ENCODE measurements at places on chromosomes 2 and 18. TPM values are rescaled to one million over a fixed set of nuclear protein-coding genes. Genes with fewer than 3 reads are reported as not detected.

DNA sequence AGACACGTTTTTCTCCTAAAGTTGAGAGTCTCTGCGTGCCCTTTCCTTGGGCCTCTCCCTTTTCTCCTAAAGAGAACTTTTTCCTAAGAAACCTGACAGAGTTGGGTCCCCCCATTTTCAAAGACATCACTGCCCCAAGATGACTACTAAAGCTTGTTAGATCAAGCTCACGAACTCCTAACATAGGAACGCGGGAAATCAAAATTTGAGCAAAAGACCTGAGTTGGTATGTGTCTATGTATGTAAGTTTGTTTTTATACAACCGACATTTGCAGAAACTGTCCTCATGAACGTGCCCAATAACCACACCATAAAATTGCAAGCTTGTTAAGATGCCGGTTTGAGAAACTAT, 1.4 kb downstream of the HOXD13 start:
- no peak for ATAC-seq

GRCh38 chr2:230666885-230667712, 45.5 kb upstream of the CAB39 start:
- ATAC-seq, result peak; percentile 23

GRCh38 chr2:85018049-85018447, 47.1 kb downstream of the KCMF1 start:
- ATAC-seq, result peak; percentile 75

CIDEA gene
- total RNA-seq, result not detected

DNA sequence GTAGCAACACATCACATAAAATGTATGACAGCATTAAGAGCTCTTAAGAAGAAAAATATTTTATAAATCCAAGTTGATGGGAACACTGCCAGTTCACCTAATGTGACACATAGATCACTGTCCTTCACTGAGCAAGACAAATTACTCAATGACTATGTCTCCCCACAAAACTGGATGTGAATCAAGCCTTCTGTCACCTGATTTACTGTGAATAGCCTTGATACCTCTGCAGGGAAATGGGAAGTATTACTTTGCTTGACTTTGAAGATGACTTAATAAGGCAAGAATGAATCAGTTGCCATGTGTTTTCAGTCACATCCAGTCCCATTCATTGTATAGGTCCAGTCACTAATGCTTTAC, 94.6 kb downstream of the NYAP2 start:
- peak; percentile 81 for ATAC-seq

CD8A gene
- 2.7 TPM for total RNA-seq

GRCh38 chr2:20992201-20992711, 51.6 kb downstream of the APOB start:
- ATAC-seq, result no peak

GRCh38 chr2:69034845-69035244, 21.9 kb downstream of the ANTXR1 start:
- ATAC-seq, result no peak

NFU1 gene
- total RNA-seq, result 15.4 TPM

- ATAC-seq, result no peak
Measured at GRCh38 chr2:164145093-164145987, 409.5 kb upstream of the FIGN start.

DNA sequence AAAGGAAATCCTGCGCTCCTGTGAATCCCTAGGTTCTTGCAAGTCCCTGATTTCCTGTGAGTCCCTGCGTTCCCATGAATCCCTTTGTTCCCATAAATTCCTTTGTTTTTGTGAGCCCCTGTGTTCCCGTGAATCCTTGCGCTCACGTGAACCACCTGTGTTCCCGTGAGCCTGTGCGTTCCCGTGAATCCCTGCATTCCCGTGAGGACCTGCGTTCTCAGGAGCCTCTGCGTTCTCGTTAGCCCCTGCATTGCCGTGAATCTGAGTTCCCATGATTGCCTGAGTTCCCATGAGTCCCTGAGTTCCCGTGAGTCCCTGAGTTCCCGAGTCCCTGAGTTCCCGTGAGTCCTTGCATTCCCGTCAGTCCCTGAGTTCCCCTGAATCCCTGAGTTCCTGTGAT, 71.5 kb downstream of the SNTG2 start:
- no peak for ATAC-seq

GRCh38 chr2:190355968-190356644, 12.7 kb downstream of the INPP1 start:
- no peak for ATAC-seq

PKP4 gene
- 24.0 TPM for total RNA-seq

PDCD1 gene
- total RNA-seq, result 77.6 TPM

- no peak for ATAC-seq
Measured at GRCh38 chr2:238868067-238868524, 20.2 kb downstream of the TWIST2 start.

GRCh38 chr2:107412209-107412904, 414.3 kb upstream of the RGPD4 start:
- ATAC-seq, result no peak

DNA sequence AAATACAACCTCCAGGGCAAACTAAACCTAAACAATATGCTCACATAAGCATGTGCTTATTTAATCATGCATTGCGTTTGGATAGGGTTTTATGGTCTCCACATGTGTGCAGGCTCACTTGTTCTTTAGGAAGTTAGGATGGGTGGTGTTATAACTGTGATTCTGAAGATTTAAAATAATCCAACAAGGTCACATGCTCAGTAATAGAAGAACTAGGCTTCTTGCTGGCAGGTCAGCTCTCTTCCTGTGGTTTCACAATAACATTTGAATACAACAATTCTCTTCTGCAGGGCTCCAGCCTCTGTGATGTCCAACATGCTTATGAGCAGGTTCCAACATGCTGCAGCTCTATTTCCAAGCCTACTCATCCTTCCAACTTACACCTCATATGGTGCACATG, 84.0 kb downstream of the MYL12B start:
- ATAC-seq, result no peak

DNA sequence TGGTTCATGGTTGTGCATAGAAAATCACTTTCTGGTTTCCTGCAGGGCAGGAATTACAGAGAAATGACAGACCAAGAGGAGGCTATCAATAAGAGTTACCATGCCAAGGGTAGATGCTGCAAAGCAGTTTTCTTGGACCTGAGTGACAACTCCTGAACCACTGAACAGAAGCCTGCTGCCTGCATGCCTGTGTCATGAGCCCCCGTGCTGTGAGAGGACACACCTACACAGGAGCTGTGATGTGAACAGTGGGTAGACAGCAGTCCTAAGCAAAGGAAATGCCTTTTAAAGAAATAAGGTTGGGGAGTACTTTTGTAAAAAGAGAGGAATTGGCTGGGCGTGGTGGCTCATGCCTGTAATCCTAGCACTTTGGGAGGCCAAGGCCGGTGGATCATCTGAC, 54.2 kb upstream of the CREB1 start:
- ATAC-seq, result no peak

DNA sequence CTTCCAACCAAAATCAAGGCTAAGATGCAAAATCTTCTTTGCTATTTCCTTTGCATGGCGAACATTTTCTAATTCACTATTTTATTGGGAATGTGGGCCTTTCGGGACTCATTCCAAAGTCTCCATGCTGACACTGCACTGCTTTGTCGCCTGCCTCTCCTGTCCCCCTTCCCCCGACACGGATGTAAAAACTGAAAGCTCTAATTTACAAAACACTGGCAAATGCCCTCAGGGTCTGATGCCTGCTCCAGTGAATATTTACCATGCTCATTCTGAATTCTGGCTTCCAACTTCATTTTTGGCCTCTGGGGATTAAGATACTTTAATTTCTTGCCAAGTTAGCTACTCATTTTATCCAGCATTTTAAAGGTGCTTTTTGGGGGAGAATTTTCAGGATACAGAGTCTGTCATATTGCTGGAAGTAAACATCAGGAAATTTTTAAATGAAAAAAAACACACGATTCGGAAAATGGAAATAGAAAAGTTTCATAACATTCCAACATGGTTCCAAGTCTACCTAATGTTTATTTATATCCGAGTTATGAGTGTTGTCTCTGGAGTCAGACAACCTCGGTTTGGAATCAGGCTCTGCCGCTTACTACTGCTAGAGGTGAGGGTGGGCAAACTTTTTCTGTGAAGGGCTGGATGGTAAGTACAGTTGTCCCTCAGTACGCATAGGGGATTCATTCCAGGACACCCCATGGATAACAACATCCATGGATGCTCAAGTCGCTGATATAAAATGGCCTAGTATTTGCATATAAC, 14.6 kb upstream of the LTBP1 start:
- ATAC-seq, result no peak

RBM45 gene
- 5.7 TPM for total RNA-seq

C2orf66 gene
- 0.43 TPM for total RNA-seq

SCYGR4 gene
- not detected for total RNA-seq

DNA sequence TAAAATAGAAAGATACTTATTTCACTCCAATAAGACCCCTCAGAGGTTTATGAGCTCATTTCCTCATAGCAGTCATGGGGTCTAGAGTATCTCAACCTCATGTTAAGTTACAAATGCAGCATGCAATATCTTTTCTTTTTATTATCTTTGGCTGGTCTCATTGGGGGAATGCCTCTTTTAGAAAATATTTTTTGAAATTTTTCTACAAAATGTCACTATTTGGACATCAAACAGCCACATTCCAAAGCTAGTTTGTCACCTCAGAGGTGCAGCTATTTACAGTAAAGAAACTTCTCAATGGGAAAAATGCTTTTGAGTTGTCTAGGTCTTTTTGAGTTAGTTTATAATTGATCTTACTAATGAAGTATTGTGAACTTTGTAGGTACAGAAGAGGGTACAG, 370.7 kb upstream of the LRATD1 start:
- no peak for ATAC-seq

- no peak for ATAC-seq
Measured at GRCh38 chr2:204670124-204670523, 124.8 kb downstream of the PARD3B start.

- no peak for ATAC-seq
Measured at GRCh38 chr2:47008381-47009252, 93.0 kb upstream of the MCFD2 start.

PARD6G gene
- 0.98 TPM for total RNA-seq

DNA sequence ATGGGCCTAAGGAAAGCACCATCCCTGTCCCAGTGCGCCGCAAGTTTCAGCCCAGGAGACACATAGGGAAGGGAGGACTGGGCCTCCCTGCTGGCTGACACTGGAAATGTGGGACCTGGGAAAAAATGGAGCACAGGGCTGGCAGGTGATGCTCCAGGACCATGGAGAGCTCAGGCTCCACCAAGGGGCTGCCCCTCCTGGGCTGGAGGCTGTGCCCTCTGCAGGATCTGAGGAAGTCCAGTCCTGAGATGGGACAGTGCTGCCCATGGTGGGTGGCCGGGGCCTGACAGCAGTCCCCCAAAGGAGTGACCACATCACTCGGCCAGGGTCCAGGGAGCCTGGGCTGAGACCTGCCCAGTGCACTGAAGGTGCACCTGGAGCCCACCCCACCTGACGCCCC, 108.6 kb upstream of the TEKT4 start:
- no peak for ATAC-seq

DNA sequence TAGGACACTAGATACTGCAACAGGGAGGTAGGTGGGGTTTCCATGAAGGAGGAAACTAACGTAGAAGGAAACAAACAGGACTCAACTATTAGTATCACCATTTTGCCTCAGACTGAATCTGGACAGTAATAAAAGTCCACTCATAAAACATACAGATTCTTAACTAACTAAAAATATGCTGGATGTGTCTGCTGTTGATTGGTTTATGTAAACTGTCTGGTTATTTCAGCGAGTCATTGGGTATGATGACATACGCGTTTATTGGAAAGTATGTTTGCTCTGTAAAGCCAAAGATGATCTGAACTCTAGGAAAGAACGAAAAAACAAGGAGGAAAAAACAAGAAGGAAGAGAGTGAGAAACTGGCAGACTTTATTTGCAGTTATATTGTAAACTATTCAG, 1816.1 kb upstream of the LRRTM1 start:
- no peak for ATAC-seq

DNA sequence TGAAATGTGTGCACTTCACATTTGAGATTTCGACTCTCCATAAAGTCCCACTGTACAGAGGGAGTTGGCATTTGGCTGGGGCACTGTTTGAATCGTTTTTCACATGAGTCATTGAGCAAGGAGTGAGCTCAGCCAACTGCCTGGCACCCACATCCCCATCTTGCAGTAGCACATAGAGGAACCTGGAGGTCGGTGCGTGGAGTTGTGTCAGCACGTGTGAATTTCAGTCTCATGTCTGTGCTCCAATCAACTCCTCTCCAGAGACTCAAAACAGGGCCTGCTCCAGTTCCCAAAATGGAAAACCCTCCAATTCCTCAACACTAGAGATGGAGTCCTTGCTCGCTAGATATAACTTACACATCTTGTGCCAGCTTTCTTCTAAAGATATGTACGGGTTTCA, 126.8 kb upstream of the CAPN13 start:
- ATAC-seq, result no peak

- no peak for ATAC-seq
Measured at GRCh38 chr2:6787376-6787775, 78.3 kb downstream of the CMPK2 start.

ARHGEF4 gene
- total RNA-seq, result not detected

DNA sequence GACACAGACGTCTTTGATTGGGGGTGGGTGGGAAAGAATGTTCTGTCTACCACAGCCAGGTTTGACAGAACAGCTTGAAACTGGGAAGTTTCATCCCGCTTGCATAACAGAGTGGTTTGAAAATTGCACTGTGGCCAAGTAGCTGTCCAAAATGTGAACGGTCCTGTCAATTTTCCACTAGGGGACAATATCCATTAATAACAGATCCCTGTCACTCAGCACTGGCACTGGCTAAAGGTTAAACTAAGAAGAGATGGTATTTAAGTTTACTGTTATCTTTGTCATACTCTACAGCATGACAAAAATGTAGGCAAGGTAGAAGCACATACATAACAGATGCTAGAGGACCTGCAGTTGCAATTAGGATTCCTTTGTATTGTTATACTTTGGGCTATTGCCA, 55.6 kb upstream of the ACMSD start:
- ATAC-seq, result peak; percentile 53

DNA sequence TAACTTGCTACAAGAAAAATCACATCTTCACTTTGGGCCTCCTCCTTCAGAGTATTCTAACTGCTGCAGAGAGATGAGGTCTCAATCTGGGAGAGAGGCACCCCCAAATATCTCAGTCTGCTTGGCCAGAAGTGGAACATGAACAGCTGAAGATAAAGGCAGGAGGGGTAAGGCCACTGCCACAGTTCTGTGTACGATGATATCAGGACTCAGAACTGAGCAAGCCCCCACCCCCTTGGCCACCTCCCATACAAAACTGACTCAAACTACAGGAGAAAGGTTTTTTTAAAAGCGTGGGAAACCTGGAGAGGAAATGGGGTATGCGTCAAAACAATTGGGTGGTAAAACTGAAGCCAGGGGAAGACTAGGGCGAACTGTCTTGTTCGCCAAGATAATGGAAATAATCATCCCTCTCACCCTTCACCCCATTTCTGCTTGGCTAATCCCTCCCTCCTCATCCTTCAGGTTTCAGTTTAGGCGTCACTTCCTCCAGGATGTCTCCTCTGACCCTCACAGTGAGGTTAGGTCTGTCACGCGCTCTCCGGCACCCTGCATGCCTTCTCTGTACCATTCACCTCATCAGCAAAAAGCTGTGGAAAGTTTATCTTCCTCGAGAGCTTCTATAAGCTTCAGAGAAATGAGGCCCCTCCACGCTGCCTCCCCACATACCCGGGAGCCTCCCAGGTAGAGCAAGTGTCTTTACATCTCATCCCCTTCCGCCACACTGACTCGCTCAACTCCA, 64.4 kb downstream of the SFXN5 start:
- no peak for ATAC-seq

KIF1A gene
- 0.37 TPM for total RNA-seq
